ENCODE measurements at places on chromosomes 1 and 21.

- DNase-seq = no peak
Measured at GRCh38 chr1:118907466-118907865, 80.7 kb downstream of the TBX15 start.

GRCh38 chr21:20045197-20045596 is 953.0 kb upstream of the NCAM2 start:
- no peak for DNase-seq

DNA sequence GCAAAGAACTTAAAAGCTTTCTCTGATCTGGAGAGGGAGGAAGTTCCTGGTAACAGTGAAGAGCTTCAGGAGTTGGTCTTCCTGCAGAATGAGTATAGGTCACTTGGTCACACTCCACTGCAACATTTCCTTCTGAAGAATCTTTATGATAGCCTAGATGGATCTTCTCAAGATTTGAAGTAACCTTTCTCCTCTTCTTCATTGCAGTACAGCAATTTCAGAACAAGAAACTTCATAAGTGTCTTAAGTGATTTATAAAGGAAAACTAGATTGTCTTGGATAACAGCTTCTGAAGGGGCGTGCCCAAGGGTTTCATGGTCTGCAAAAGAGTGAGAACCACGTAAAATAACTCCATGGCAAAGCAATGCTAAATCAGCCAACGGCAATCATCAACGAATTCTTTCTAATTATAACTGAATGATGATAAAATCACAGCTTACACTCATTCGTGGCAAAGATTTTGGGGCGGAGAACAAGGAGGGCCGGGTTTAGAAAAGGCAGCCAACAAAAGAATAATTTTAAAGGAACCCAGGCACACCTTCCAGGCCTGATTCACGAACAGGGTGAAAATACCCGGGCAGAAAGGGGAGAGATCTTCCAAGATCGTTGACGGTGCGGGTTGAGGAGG is 53.9 kb upstream of the ASPM start:
- DNase-seq = no peak

DNA sequence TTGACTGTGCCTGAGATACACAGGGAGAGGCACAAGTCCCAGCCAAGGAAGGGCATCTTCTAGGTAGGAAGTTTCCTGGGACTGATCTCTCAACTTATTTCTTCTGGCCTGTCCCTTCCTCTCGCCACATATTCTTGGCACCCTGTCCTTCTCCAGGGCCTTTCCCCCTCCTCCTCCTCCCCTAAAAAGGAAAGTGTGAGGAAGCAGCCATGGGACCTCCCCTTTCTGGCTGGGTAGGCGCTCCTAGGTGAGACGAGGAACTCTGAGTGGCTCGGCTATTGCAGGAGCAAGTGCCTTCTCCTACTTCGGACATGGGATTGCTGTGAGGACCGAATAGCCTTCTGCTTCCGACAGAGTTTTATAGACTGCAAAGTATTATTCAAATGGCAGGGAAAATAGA is 15.5 kb upstream of the MTARC2 start:
- DNase-seq = no peak

GRCh38 chr1:2412773-2413494 is 570 bp upstream of the PEX10 start:
- DNase-seq = no peak

GRCh38 chr1:184559117-184559713 is 172.4 kb downstream of the C1orf21 start:
- DNase-seq = no peak

- no peak for DNase-seq
Measured at GRCh38 chr1:81834921-81835698, 34.4 kb downstream of the ADGRL2 start.

Data from activated gamma-delta T cell treated with Interleukin-2 at 50 U/mL for 16 hours (primary cell).